ENCODE measurements at places on chromosomes 13 and 19.

DNA sequence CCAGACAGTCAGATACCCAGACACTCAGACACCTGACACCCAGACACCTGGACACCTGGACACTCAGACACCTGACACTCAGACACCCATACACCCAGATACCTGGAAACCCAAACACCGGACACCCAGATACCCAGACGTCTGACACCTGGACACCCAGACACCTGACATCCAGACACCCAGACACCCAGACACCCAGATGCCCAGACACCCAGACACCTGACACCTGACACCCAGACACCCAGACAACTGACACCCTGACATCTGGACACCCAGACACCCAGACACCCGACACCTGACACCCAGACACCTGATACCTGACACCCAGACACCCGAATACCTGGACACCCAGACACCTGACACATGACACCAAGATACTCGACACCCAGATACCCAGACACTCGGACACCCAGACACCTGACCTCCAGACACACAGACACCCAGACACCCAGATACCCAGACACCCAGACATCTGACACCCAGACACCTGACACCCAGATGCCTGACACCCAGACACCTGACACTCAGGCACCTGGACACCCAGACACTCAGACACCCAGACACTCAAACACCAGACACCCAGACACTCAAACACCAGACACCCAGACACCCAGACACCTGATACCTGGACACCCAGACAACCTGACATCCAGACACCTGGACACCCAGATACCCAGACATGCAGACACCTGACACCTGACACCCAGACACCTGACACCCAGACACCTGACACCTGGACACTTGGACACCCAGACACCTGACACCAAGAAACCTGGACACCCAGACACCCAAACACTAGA lies 19.1 kb downstream of the C19orf12 start:
- DNase-seq = no peak

DNA sequence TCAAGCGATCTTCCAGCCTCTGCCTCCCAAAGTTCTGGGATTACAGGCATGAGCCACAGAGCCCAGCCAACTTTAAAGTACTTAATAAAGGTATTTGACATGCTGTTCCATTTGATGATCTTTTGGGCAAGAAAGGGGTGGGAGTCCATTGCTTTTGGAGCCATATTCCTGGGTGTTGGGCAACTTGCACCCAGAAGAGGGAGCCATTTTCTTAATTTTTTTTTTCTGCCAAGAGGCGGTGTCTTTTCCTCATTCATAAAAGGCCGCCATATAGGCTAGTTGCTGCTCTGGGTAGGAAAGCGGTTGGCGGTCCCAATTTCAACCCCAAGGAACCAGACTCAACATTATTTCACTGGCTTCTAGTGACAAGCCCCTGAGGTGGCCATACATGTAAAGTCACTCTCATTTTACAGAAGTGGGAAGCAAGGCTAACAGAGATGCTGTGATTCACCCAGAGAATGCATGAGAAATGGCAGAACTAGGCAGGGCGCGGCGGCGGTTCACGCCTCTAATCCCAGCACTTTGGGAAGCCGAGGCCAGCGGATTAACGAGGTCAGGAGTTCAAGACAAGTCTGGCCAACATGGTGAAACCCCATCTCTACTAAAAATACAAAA lies 139.6 kb downstream of the CACNA1A start:
- DNase-seq = no peak

DNA sequence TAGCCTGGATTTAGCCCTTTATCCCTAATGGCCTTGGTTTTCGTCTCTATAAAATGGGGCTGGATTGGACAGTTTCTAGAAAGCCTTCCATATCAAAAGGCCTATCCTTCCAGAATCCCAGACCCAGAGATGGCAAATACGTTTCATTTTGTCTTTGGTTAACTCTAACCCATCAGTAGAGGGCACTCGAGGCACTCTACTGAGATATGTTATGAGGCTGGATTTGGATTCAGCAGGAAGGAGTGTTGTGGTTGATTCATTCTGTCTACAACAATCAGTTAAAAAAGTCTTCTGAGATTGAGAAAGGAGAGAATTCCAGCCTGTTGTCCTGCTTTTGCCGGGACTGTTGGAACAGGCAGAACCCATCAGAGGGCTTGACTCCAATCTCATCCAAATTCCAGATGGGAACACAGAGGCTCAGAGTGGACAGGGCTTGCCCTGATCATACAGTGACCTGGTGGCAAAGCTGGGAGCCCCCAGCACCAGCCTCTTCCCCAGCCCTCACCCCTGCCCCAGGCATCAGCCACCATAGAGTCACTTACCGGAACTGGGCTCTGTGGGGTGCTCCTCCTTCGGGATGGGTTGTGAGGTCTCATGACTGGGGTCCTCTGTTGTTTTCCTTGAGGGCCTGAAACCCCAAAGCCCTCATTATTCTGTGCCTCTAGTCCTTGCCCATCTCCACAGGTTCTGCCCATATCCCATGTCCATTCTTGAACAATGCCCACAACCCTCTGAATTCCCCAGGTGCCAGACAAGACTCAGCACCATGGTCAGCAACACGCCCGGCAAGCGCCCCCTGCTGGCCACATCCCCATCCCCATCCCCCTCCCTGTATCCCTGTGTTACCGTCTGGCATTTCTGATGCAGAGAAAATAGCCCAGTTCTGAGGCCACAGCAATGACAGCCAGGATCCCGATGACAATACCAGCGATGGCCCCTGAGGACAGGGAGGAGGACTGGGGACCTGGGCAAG lies 12.3 kb upstream of the ZNF180 start:
- DNase-seq = peak; percentile 17

GRCh38 chr13:101829484-101829883 lies 377.0 kb downstream of the ITGBL1 start:
- no peak for DNase-seq

DNA sequence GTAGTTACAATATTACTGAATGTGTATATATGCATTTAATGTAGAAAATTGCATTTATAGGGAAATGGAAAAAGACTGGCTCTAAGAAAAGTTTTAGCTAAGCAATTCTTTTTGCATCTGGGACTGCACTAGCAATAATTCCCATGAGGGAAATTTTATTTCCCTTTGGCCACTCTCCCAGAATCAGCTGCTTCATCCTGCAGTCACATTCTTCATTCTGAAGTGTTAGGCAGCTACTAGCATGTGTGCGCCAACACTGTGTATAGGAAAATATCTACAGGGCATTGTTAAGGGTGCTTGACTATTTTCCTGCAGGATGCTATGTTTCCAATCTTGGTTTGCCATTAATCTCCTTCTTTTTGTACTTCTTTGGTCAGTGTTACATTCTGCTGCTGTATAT lies 312.8 kb upstream of the PCDH20 start:
- DNase-seq = no peak

GRCh38 chr19:41844601-41845000 lies at the start of gene LYPD4:
LYPD4 (minus strand) TSS chr19:41844683; CDS start chr19:41839285, 5,398 bp downstream.
- no peak for DNase-seq

DNA sequence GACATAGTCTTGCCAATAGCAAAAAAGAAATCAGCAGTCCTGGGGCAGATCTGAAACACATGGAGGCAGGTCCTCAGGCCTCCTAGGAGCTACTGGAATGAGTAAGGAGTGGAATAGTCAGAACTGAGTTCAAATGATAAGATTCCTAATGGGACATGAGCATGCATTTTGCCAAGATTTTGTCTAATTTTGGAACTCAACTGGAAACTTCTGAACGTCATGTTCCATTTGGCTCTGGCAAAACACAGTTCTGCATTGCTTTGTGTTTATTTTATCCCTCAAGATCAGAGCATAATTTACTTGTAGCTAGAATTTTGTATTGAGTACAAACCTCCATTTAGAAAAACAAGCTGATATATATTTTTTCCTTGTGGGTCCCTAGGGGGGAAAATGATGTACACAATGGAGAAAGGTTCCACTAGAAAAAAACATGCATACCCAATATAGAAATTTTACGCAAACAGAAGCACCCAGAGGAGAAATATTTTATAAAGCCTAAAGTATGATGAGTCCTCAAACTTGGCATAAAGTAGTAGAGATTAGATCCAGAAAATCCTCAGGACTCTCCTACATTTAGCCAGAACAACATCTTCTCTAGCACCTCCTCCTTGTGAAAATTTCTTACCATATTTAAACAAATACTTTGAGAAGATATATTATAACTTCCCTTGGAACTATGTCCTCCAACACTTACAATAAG lies 149.0 kb upstream of the SERP2 start:
- no peak for DNase-seq

- no peak for DNase-seq
Observed at GRCh38 chr13:113948034-113948742, 25.7 kb downstream of the C13orf46 start.

GRCh38 chr13:34412295-34412694 lies 529.8 kb upstream of the NBEA start:
- no peak for DNase-seq

DNA sequence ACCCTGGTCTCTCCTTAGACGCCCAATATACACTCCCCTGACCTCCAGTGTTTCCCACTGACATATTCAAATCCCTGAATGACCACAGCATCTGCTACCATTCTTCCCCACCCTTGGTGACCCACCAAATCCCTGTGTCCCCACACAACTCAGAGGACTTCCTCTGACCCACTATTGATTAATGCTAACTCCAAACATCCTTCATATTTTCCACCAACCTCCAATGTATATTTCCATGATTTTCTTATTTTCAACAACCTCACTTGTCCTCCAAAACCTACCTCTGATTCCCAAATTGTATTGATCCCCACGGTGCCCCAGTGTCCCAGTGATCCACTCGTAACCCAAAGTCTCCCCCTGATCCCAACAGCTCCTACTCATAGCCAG lies 526 bp upstream of the DMWD start:
- no peak for DNase-seq

DNA sequence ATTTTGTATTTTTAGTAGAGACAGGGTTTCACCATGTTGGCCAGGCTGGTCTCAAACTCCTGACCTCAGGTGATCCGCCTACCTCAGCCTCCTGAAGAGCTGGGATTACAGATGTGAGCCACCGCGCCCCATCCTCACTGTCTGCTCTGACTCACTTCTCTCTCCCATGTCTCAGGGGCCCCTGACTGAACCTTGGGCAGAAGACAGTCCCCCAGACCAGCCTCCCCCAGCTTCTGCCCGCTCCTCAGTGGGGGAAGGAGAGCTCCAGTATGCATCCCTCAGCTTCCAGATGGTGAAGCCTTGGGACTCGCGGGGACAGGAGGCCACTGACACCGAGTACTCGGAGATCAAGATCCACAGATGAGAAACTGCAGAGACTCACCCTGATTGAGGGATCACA lies 5.0 kb downstream of the SIGLEC9 start:
- DNase-seq = no peak

- DNase-seq = no peak
Observed at GRCh38 chr13:112819111-112819510, 129.3 kb downstream of the ATP11A start.

- DNase-seq = no peak
Observed at GRCh38 chr13:98142380-98143156, at the start of gene FARP1. FARP1 (plus strand) TSS chr13:98143094; CDS start chr13:98213243, 70,149 bp downstream.

DNA sequence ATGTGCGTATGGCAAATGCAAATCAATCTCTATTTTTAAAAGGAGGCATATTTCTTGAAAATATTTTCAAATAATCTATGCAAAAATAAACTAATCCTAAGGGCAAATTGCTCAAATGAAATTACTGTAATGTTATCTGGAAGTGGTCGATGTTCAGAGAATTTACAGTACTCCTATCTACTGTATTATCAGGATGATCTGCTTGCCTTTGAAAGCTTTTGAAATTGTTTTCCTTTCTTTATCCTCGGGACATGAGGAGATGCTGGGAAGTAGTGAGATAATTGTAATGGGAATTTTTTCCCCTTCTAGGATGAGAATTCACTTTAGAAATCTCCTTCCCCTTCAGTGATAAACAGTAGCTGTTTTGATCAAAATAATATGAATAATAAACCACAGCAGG lies 577.2 kb upstream of the MIR17HG start:
- no peak for DNase-seq

- no peak for DNase-seq
Observed at GRCh38 chr19:18663940-18664530, 19.4 kb upstream of the CRTC1 start.

GRCh38 chr13:31742097-31742734 lies 2.9 kb downstream of the RXFP2 start:
- peak; percentile 67 for DNase-seq

- DNase-seq = no peak
Observed at GRCh38 chr13:21730186-21730880, 59.5 kb downstream of the FGF9 start.

DNA sequence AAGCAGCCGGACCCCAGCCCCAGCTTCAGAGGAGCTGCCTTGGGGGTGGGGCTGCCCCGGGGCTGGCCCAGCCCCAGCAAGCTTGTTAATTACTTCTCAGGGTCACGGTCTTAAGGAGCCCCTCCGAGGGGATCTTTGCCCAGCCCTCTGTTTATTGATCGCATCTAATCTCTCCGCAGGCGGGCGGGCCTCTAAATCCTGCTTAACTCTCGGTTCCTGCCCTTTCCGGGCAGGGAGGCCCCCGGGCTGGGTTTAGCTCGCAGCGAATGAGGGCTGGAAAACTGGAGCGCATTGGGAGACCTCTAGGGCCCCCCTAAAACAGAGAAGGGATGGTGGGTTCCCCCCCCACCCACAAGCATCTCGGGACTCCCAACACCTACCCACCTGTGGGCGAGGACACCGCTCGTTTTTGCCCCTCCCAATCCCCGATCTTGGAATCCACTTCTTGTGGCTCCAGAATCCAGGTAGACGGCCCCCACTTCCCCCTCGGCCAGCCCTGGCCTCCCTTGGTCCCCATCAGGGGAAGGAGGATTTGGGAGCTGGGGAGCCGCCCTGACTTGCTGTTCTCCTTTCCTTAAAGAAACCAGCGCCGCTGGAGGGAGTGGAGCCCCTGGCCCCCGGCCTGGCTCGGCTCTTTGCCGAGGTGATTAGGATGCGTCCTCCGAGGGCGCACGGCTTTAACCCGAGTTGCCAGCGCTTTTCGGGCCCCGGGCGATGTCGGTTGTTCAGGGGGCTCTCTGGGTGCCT lies 59.5 kb upstream of the ADGRL1 start:
- no peak for DNase-seq

- no peak for DNase-seq
Observed at GRCh38 chr13:24688950-24689349, 8.7 kb downstream of the ATP12A start.

- no peak for DNase-seq
Observed at GRCh38 chr19:31249217-31249616, 100.0 kb downstream of the TSHZ3 start.

DNA sequence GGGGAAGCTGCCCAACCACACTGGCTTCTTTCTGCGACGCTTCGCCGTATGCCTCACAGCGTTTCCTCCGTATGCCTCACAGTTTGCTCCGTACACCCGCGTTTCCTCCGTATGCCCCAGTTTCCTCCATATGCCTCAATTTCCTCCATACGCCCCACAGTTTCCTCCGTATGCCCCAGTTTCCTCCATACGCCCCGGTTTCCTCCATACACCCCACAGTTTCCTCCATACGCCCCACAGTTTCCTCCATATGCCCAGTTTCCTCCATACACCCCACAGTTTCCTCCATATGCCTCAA lies 22.6 kb downstream of the GAS6 start:
- DNase-seq = no peak

- DNase-seq = no peak
Observed at GRCh38 chr19:45186509-45187334, 8.1 kb downstream of the BLOC1S3 start.

- DNase-seq = no peak
Observed at GRCh38 chr19:9958379-9958821, 22.1 kb upstream of the OLFM2 start.

GRCh38 chr13:25874907-25875306 lies 176.9 kb downstream of the SHISA2 start:
- peak; percentile 71 for DNase-seq

- DNase-seq = no peak
Observed at GRCh38 chr19:17565611-17566010, 10.2 kb downstream of the COLGALT1 start.
